ENCODE measurements at places on chromosomes 5 and 9. TPM values are rescaled to one million over a fixed set of nuclear protein-coding genes. Genes with fewer than 3 reads are reported as not detected.

DNA sequence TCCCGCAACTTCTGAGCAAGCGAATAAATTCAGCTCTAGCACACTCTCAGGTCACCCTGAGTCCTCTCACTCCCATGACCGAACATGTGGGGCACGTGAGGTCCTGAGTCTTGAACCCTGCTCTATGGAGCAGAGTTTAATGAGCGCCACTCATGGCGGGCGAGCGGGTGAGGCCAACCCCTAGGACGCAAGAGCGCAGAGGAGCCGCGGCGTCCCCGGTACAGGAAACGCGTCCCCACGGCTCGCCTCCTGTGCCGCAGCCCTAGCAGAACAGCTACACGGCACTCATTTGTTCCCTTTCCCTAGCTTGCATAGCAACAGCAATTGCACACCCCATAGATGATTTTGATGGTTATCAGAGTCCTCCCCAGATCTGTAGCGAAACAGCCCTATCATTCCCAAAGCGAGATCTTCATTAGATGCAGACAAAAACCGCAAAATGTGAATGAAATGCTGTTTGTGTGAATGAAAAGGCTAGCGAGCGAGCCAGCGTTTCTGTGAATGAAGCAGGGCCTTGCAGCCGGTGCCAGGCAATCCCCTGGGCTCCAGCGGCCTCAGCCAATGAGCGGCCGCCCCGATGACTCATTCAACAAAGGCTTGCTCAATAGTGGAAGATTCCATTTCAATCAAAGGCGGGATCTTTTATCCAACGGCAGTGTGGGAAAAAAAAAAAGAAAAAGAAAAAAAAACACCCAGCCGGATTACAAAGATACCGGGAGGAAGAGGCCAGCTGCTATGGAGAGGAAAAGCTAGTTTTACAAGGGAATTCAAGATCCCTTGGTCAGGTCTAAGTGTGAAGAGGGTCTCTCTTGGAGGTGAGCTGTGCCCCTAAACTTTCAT lies 1.5 kb upstream of the SHC3 start:
- DNase-seq, result peak; percentile 93

DNA sequence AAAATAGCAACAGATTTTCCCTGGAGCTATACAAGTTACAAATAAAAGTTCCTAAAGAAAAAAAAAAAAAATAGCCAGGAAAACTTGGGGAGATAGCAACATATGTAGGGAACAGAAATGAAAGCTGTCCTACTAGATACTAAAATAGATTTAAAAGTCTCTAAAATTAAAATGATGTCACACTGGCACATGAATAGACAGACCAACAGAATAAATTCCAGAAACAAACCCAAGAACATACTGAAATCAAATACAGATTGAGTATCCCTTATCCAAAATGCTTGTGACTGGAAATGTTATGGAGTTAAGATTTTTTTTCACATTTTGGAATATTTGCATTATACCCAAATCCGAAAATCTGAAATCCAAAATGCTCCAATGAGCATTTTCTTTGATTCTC lies 23.8 kb downstream of the GOLPH3 start:
- no peak for DNase-seq

- DNase-seq, result peak; percentile 74
These were observed 104.0 kb upstream of the ACTBL2 start for GRCh38 chr5:57586649-57587048.

DNA sequence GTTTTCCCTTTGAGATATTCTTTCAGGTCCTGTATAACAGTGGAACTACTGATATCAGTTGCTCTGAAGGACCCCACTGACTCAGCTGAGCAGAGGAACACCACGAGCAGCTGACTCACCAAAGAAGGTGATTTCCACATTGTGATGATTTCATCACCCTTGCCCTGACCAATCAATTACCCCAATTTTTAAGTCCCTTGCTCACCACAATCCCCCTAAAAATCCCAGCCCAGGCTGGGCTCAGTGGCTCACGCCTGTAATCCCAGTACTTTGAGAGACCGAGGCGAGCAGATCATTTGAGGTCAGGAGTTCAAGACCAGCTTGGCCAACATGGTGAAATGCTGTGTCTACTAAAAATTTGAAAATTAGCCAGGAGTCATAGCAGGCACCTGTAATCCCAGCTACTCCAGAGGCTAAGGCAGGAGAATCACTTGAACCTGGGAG lies 125.3 kb upstream of the ABCA1 start:
- no peak for DNase-seq

IFNA21 gene
- not detected for total RNA-seq

OBP2B gene
- total RNA-seq, result not detected

NUTM2G gene
- total RNA-seq, result not detected

All from tongue (tissue), 3 donors.